Activated CD4-positive, alpha-beta T cell treated with anti-CD3 and anti-CD28 coated beads for 48 hours (primary cell): ENCODE measurements at places on chromosomes 2 and 18.

- DNase-seq, result no peak
Measured at GRCh38 chr18:45666006-45666405, 50.7 kb downstream of the SLC14A2 start.

DNA sequence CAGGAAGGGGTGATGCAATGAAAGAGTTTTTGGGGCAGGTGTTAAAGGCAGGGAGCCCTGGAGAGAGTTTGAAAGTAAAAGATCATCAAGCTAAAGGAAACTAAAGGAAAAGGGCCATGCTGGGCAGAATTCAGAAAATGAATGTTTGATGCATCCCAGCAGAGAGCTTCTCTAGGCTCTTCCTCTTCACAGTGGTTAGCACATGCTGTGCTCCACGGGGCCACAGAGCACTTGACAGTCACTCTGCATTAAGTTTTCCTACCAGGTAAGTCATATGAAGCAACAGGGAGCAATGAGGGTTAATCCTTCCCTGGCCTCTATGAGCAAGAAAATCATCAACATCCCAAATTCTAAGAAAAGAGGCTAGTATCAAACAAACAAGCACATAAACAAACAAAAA lies 895.2 kb downstream of the TRIB2 start:
- no peak for DNase-seq

DNA sequence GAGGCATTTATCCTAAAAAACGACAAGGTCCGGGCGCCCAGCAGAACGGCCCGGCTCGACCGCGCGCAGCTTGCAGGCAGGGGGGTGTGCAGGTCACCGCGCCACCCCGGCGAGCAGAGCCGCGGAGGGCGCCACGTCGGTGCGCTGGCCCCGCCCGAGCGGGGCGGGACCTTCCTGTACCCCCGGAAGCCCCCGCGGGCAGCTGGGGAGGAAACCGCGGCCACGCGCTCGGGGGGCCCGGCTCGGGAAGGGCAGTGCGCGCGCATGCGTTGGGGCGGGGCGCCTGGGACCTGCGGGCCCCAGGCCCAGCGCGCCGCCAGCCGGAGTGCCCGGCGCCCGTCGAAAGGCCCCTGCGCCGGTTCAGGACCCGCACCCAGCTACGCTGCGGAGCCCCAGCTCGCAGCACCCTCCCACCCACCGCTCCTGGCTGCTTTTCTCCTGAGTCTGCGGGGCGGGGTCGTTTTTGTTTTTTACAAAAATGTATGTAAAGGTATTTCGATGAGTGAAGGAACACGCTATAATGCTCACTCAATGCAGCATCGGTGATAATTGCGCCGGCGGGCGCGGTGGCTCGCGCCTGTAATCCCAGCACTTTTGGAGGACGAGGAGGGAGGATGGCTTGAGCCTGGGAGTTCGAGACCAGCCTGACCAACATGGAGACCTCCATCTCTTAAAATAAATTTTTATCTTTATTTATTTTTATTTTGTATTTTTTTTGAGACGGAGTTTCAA lies 47.7 kb upstream of the POMC start:
- DNase-seq, result peak; percentile 82

DNA sequence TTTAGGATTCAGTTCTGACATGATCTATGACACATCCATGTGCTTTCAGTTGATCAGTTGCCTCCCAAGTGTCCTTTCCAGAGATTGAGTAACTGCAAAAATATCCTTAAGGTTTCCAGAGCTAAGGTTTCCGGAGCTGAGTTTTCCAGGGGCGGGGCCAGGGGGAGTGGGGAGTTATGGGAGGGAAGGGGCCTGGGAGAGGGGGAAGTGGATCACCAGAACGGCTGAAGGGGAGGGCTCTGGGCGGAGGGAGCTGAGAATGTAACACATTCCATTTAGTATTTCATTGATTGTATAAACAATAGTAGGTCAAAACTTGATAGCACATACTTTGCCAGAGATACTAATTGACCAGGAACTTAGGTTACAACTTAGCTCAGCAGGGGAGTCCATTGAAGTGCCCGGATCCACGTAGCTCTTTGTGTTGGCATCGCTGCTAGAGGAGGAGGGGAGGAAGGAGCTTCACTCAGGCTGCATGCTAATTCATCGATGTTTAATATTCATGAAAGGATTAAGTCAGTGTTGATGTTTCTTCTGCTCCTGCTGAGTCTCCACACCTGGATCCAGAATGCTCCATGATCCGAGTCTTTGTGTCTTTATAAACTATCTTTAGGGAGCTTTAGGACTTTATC lies 289.8 kb downstream of the ALPK2 start:
- DNase-seq, result no peak

DNA sequence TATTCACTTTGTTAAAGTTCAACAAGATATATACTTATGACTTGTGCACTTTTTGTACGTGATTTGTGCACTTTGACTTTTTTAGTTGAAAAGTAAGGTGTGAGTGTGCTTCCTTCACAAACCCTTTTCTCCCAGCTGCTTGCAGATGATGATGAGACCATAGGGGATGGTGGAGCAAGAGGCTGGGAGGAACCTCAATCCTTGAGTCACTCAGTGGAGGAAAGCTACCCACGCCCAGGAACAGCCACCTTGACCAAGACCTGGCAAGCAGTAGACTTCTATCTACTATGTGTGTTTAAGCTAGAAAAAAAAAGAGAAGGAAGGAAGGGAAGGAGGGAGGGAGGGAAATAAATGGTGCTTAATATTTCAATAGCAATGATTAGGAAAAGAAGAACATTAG lies 25.2 kb upstream of the TAF1B start:
- DNase-seq, result no peak

DNA sequence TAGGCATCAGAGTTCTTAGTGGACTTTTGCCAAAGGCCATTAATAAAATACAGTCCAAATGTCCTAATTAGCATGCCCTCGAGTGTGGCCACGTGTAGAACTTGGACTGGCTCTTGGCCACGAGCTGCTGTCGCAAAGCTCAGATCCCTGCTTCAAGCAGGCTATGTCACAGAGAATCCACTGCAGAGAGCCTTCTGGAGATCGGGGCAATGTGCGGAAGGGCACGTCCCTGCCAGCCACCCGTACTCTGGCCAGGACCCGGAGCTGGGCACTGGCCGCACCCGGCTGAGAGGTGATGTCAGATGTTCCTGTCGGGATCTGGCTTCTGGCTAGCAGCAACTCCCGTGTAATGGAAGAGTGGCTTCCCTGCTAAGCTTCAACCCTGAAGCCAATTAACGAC lies 432.7 kb upstream of the ID2 start:
- no peak for DNase-seq
